ENCODE measurements at places on chromosomes 5 and 9.
A peak's percentile ranks its signal among the peaks of the same experiment; 100 is the strongest.

- peak; percentile 22 for DNase-seq
These were observed 44.0 kb upstream of the SVEP1 start for GRCh38 chr9:110623462-110624025.

DNA sequence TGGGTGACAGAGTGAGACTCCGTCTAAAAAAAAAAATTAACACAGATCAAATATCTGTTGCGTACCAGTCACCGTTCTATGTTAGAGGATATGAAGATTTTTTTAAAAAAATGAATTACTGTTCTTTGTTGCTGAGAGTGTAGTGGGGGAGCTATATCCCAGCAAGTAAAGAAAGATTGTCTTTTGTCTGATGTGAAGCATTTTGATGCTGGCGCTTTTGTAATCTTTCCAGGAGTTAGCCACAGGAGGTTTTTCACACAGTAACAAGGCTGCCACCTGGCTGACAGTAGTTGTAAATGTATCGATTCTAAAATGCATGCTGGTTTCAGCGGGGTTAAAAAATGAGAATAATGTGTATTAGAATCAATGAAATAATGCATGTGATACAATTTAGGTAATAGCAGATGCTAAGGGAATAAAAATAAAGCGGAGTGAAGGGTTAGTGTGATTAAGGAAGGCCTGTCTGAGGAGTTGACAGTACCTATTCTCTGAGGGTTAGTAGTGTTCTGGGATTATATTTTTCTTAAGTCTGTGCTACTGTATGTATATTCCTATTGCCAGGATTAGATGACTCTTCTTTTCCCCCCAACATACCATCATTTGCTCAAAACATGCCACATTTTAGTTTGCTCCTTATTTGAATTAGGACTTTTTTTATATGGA lies 3.4 kb downstream of the LMNB1 start:
- no peak for DNase-seq

- no peak for DNase-seq
These were observed 101.6 kb downstream of the NREP start for GRCh38 chr5:111655169-111655924.

- no peak for DNase-seq
These were observed 32.1 kb downstream of the HSPA4 start for GRCh38 chr5:133083901-133084300.

GRCh38 chr5:146015001-146015400 lies 78.6 kb downstream of the SH3RF2 start:
- DNase-seq, result no peak

DNA sequence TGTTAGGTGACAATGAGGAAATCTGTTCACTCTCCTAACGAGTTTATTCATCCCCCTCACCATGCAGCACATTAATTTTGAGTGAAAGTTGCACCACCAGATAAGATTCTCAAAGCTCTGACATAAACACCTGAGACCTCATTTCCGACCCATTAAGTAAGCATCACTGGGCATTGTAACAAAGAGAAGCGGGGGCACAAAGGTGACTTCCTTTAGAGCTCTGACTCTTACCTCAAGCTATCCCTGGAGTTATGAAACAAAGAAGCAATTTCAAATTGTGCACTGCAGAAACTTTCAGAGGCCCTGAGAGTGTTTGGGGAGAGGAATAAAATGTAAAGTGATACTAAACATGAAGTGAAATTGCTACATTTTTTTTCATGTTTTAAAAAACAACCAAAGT lies 29.5 kb downstream of the C5orf15 start:
- DNase-seq, result peak; percentile 56

GRCh38 chr9:96084331-96084734 lies 208.8 kb downstream of the ERCC6L2 start:
- DNase-seq, result no peak

- no peak for DNase-seq
These were observed 2.9 kb upstream of the RBM22 start for GRCh38 chr5:150703762-150704161.

GRCh38 chr9:134320126-134320867 lies 6.0 kb upstream of the RXRA start:
- DNase-seq, result no peak

- DNase-seq, result no peak
These were observed 316.2 kb downstream of the CWC27 start for GRCh38 chr5:65084795-65085515.

- no peak for DNase-seq
These were observed 27.1 kb upstream of the ZBTB43 start for GRCh38 chr9:126777733-126778132.

- no peak for DNase-seq
These were observed 6.5 kb downstream of the TMEM161B start for GRCh38 chr5:88262116-88262515.

DNA sequence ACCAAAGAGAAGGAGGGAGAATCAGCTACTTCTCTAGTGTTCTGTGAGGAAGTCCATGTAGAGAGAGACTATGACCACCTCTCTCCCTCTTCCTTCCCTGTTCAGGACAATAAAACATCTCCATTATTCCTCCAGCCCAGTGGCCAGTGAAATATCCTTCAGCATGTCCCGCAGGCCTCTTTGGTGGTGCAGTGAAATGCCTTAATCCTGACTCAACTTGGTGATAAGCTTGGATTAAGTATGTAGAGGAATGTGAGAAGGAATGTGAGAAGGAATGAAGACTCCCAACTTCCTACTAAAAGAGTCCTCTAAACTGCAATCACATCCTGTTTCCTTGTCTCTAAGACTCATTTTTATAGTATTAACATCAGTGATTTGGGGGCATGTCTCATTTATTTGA lies 167.3 kb downstream of the TRPM3 start:
- DNase-seq, result no peak

DNA sequence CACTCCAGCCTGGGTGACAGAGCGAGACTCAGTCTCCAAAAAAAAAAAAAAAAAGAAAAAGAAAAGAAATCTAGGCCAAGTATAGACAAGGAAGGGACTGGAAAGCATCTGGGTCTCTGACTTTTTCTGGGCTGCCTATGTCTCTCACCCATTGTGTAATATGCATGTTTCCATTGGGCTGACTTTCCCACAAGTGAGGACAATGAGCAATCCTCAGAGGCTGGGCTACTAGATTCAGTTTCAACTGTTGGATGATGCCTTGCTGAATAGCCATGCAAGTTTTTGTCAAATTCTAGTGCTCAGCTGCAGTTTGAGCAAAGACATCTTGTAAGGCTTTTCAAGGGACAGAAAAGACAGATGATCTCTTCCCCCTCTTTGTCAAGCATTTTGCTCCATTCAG lies 82.1 kb downstream of the PHAX start:
- DNase-seq, result no peak

GRCh38 chr5:171157775-171158174 lies 151.3 kb upstream of the TLX3 start:
- DNase-seq, result no peak

DNA sequence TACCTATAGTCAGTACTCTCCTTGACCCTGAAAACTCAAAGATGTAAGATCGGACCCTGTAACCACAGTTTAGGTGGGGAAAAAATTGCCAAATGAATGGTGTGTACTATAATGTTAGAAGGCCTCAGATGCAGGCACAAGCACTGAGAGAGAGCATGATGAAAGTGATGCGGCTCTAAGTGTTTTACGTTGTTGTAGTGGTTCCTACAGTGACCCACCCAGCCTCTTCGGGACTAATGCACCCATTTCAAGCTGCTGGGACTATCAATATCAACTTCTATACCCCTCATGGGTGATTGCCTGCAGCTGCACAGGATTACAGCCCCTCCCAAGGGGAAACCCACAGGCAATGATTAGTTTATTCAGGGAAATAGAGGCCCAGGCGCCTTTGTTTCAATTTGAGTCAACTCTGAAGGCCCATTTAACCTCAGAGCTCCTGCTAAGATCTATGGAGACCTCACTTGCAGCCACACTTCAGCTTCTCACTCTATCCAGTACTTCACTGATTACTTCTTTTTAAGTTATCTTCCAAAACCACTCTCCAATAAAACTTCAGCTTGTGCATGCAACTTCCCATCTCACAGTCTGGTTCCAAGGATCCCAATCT lies 340.7 kb downstream of the NR2F1-AS1 start:
- no peak for DNase-seq

GRCh38 chr9:106758911-106759310 lies 104.1 kb upstream of the ZNF462 start:
- DNase-seq, result peak; percentile 25

DNA sequence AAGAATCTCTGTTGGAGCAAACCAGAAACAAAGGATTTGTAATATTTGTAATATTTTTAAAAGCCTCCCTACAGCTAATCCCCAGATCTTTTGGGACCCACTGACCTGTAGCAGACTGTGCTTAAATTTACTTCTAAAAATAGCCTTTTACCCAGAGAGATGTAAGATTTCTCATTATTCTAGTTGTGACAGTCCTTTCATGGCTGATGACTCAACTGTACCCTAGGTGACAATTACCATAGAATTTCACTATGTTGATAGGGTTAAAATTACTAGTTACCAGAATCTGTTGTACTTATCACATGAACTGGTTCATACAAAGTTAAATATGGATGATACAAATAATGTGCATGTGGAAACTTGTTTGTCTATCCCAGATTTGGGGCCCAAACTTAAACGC lies 543.9 kb upstream of the SEMA6A start:
- no peak for DNase-seq

DNA sequence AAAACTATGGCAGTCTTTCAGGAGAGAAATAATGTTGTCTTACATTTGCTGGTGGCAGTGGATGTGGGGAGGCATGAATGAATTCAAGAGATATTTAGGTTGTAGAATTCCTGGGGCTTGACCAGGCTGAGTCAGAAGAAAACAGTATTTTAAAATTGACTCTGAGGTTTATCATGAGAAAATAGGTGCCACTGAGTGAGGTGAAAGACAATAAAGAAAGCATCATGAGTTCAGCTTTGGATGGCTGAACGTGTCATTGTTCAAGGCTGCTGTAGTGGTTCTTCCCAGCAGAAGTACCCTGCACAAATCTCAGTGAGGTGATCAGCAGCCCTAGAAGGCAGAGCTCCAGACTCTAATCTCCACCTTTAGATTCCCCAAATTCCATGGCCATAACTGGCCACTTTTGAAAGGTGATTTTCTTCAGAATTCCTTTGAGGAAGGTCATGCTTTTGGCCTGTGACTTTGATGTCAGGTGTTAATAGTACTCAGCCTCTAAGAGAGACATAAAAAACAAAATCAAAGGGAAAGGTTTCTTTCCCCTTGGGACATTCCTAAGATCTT lies 395.4 kb downstream of the NTRK2 start:
- DNase-seq, result no peak

DNA sequence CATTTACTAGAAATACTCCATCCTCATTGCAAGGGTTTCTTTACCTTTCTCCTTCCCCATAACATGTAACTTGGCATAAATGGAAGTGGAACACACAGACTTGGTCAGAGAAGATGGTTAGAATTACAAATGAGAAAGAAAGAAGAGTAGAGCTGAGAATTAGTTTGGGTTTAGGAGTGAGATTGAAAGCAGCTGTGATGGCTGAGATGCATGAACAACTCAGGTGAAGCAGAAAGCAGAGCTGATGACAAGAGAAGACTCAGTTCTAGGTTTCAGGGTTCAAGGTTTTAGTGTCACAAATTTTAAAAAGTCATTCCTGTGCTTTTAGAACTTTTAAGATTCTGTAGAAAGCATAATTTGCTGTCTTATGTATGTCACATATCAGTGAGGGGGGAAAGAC lies 54.0 kb downstream of the TMEM161B start:
- no peak for DNase-seq

GRCh38 chr5:83844449-83845068 lies 123.9 kb upstream of the HAPLN1 start:
- peak; percentile 72 for DNase-seq

- no peak for DNase-seq
These were observed 88.6 kb downstream of the LMX1B start for GRCh38 chr9:126702151-126703001.

DNA sequence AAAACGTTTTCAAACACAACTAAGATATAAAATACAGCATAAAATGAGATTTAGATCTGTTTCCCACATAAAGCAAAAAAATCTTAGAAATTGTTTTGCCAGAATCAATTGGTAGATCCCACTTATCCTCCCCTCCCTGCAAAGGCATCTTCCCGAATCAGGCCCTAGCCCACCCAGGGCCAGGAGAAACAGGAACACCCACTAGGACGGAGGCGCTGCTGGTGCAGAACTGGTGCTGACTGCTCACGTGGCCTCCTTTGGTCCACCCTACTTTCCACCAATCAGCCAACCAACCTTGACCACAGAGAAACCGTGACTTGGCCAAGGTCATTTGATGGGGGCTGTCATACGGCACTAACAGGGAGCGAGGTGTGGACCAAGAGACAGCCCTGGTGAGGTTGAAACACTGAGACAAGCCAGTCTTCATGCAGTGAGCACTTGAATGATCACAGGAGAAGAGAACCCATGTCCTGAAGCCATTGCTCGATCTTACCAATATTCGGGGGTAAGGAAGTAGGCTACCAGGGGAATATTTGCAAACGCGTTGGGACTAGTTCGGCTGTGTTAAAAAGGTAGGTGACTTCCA lies 5.2 kb downstream of the SURF2 start:
- no peak for DNase-seq

GRCh38 chr5:130651440-130651839 lies 513.6 kb downstream of the HINT1 start:
- no peak for DNase-seq

DNA sequence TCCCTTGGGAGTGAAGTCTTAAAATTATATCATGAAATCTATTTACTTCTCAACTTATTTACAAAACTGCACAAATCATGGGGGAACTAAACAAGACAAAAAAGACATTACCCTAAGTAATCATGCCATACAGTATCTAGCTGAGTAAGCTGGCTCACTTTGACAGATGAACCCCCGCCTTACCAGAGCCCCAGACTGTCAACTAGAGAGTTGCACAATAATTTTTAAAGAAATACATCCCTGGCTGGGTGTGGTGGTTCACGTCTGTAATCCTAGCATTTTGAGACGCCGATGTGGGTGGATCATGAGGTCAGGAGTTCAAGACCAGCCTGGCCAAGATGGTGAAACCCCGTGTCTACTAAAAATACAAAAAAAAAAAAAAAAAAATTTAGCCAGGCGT lies 62.3 kb downstream of the LPAR1 start:
- DNase-seq, result no peak

DNA sequence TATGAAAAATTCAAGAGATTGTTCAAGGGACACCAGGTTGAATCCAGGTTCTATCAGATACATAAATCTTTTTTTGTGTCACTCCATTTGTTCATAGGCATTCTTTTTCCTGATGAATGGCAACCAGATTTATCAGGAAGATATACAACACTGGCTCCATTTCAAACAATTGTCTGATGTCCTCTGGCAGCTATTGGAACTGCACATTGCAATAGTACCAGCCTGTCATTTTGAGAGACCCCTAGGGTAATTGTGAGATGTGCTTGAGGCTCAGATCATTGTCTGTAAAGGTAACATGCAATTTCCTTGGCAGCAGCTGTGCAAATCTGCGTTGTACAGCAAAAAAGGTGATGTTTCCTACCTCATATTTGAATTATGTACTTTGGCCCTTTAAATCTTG lies 25.9 kb downstream of the KCTD16 start:
- no peak for DNase-seq
